Stimulated activated CD4-positive, alpha-beta T cell treated with anti-CD3 and anti-CD28 coated beads, Interleukin-4, amount 100 ng/mL, for 4 hours (primary cell): ENCODE measurements at places on chromosomes 4 and X.

GRCh38 chr4:21728304-21728703, 220.3 kb downstream of the KCNIP4 start:
- DNase-seq: no peak

- no peak for DNase-seq
Observed at GRCh38 chr4:24559889-24560288, 24.5 kb downstream of the DHX15 start.

DNA sequence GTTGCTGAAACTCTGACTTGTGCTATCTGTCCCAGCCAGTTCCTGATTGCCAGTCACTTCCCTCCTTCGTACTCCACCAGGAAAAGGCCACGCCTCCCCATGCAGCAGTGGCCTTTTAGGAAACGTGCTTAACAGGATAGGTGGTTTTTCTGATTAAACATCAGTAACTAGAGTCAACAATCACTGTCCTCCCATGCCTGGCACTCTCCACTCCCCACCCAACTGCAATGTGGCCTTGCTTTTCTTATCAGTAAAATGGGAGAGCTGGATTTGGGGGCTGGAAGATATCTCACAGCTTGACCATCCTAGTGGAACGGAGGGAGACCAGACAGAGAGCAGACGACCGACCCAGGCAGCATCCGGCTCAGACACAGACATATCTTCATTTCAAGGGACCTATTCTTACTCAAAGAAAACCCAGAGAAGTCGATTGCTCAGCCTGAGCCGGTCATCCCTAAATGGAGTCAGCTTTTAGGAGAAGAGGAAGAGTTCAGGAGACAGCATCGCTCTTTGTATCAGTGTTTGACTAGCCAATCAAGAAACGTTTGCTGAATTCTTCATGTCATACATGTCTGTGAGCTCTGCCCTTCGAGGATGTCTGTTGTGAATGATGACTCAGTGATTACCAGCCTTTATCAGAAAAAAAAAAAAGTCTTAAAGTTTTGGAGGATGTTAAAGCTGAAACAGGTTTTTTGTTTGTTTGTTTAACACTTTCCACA, 12.7 kb upstream of the UBA6 start:
- no peak for DNase-seq

- DNase-seq: no peak
Observed at GRCh38 chr4:53617101-53617680, 25.9 kb upstream of the LNX1 start.

- DNase-seq: no peak
Observed at GRCh38 chrX:124504111-124504983, 158.0 kb downstream of the SH2D1A start.

DNA sequence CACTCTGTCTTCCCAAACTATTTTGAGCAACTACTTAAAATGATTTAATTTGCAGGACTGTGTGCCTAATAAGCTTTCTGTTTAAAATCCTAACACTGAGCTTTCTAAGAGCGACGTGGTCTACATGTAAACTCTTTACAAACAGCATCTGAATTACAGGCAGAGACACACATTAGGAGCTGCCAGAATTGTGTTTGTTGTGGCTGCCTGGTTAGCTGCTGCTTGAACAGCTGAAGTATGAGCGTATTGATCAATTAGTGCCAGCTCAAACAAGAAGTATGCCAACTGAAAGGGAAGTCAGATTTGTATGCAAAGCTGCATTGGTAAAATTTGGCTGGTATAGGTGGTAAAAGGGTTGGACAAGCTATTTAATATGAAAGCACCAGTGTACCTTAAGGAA, 384.4 kb downstream of the PCDH7 start:
- no peak for DNase-seq

DNA sequence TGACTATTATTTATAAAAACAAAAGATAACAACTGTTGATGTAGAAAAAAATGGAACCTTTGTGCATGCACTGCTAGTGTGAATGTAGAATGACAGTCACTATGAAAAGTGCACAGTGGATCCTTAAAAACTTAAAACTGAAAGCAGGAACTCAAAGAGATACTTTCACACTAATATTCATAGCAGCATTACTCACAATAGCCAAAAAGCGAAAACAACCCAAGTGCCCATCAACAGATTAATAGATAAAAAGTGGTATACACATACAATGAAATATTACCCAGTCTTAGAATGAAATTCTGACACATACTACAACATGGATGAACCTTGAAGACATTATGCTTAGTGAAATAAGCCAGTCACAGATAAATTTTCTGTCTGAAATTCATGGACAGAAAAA, 23.8 kb downstream of the CENPC start:
- DNase-seq: no peak

- DNase-seq: peak; percentile 39
Observed at GRCh38 chr4:89298155-89298554, 9.4 kb downstream of the GPRIN3 start.

- no peak for DNase-seq
Observed at GRCh38 chrX:139692908-139693307, 15.1 kb downstream of the MCF2 start.

DNA sequence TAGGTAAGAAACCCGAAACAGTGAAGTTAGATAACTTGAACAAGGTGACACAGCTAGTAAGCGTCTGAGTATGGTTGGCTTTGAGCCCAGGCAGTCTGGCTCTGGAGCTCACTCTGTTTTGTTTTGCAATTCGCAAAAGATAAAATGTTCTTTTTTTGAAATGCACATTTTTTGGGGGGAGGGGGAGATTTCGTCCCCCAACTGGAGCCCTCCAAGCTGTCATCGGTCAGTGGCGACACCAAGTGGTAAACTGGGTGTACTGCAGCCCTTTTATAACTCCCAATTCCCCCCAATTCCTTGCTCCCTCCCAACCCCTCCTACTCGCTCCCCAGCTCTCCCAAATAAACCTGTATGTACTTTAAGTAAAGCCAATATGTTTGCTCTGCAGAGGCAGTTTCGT, 2.8 kb upstream of the CLCN5 start:
- peak; percentile 9 for DNase-seq

DNA sequence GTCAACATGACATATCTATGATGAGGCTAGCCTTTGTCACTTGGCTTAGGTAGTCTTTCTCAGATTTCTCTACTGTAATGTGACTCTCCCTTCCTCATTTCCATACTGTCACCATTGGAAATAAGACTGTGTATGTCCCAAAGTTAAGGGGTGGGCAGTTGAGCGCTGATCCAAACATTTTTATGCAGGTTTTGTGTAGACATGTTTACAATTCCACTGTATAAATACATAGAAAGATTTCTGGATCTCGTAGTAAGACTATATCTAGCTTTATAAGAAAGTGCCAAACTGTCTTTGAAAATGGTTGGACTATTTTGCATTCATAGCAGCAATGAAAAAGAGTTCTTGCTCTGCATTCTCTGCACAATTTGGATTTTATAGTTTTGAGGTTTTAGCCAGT, 227.2 kb downstream of the GPM6A start:
- DNase-seq: no peak

- no peak for DNase-seq
Observed at GRCh38 chrX:136828830-136829229, 48.1 kb upstream of the ARHGEF6 start.

- DNase-seq: no peak
Observed at GRCh38 chr4:74072739-74073138, 26.3 kb downstream of the CXCL2 start.

DNA sequence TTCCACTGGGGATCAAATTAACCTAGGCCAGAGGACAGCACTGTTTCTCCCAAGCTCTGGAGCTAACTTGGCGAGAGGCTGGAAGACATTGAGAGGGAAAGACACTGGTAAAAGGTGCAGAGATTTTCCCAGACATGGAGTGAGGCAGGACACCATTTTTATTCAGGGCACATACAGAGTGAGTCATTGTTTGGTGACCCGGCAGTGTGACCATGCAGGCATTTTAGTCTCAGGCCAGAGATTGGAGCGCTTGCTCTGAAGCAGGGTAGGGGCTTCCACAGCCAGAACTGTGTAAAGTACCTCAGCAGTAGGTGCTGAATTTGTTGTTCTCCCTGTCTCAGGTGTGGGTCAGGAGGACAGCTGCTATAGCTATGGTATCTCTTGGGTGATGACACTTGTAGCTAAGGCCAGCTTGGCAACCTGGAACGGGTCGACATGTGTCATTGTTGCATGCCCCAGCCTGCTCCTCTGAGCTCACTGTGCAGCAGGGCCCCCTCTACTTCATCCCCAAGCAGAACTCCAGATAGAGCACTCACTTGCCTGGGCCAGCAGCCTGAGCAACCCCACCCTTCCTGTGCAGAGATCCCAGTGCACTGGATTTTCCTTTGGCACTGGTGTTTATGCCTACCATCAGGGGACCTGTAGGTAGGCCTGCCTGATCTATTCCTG, 79.8 kb upstream of the ATP8A1 start:
- no peak for DNase-seq

DNA sequence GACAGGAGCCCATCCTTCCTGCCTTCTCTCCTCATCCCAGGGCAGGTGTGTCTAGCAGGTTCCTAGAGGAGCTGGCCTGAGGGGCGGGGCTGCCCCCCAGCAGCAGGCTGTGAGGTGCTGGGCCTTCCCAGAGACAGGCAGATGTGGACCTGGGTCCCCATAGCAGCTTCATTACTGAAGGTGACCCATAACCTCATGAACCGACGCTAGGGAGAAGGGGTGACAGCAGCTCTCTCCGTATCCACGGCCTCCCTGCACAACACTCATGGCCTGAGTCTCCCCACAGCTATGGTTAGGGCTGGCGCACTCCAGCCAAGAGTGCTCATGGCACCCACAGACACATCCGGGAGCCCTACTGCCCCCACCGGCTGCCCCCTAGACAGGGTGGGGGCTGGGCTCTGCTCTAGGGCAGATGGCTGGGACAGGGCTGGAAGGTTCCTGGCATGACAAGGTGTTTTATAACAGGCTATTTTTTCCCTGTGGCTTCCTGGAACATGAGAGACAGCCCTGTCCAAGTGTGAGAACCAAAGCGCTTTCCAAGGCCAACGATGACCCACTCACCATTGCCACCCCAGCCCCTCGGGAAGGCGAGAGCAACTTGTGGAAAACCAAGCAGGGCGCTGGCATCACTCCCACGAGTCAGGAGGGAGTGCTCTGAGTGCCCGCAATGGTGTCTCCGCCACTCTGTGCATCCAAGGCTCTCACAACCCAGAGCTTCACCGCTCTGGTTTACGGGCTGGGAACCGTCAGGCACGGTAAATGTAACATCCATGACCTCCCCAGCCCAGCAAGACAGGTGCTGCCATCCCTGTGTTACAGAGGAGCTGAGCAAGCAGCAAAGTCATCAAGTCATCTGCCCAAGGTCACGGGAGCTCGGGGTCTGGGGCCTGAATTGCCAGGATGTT, 59.8 kb downstream of the ACOX3 start:
- DNase-seq: no peak

- DNase-seq: no peak
Observed at GRCh38 chr4:102684610-102685052, 76.1 kb downstream of the MANBA start.

DNA sequence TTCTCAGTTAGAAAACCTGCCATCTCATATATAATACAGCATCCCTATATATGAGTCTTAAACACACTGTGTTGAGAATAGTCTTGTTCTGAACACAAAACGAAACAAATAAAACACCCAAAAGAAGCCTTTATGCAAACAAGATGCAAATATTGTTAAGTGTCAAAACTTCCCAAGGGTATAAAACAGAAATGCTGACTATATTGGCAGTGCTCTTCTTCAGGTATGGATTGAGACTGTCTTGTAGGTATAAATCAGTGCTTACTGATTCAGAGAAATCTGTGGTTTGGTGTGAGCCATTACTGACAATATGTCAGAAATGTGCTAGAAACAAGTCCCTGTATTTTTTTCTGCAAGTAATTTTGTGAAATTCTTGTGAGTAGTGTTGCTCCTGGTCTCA, 82.8 kb upstream of the CTSO start:
- no peak for DNase-seq

GRCh38 chrX:19382555-19383145, 38.9 kb downstream of the PDHA1 start:
- peak; percentile 43 for DNase-seq

GRCh38 chr4:164771088-164771487, 17.2 kb downstream of the SMIM31 start:
- DNase-seq: no peak

DNA sequence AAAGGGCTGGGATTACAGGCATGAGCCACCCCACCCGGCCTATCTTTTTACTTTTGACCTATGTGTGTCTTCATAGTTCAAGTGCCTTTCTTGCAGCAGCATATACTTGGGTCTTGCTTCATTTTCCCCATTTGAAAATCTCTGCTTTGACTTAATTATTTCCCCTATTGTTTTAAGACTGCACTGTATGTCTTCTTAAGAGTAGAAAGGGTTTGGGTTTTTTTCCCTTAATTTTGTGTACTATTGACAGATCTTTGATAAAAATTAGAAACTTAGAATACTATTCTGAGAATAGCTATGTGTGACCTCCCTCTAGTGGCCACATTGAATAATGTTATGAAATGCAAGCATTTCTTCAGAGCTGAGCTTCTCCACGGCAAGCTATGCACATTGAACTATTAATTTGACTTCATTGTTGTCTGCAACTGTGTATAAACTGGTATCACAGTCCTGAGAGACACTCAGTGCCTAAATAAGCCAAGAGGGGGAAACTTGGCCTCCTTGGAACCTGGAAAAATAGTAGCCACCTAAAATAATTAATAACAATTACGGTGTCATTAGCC, 8.7 kb upstream of the SLC25A4 start:
- DNase-seq: no peak

DNA sequence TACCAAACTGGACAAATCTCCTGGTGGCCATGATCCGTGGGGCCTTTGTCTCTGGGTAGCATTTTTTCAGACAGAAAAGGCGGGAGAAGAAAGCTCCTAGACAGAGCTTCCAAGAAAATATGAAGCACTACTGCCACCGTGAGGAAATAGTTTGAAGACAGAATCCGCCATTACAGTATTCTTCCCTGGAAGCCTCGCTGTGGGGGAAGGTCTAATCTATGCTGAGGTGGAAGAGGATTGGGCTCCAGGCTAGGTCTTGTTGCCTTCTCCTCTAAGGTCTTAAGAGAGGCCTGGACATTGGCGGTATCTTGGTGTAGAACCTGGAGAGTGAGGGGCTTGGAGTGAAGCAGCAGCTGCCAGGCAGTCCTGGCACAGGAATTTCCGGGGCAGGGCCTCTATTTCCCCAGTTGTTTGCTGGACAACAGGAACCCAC, 218.9 kb downstream of the OR13H1 start:
- no peak for DNase-seq

- DNase-seq: peak; percentile 41
Observed at GRCh38 chrX:56248492-56248891, 16.3 kb downstream of the KLF8 start.

- no peak for DNase-seq
Observed at GRCh38 chr4:25440478-25441030, 63.5 kb downstream of the ANAPC4 start.

- no peak for DNase-seq
Observed at GRCh38 chrX:9379697-9380551, 84.9 kb upstream of the TBL1X start.

DNA sequence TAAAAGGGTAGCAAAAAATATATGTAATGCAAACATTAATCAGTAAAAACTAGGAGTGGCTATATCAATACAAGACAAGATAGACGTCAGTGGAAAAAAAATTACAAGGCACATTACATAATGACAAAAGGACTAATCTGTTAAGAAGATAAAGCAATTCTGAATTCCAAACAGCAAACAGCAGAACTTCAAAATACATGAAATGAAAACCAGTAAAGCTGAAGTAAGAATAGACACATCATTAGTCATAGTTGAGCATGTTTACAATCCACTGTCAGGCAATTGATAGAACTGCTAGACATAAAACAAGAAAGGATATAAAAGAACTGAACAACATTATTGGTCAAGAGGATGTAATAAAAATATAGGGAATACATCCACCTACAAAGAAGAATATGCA, 12.2 kb downstream of the SULT1B1 start:
- no peak for DNase-seq

GRCh38 chr4:89482926-89483595, 175.5 kb upstream of the GPRIN3 start:
- no peak for DNase-seq
